ENCODE measurements at places on chromosomes 3 and 15. TPM values are rescaled to one million over a fixed set of nuclear protein-coding genes. Genes with fewer than 3 reads are reported as not detected.

- no peaks in the 10 kb centered on the region for H3K4me1 ChIP-seq
- no peaks in the 10 kb centered on the region for H3K36me3 ChIP-seq
- H3K27ac ChIP-seq, result no peak overlapping the region
- no peaks in the 10 kb centered on the region for H3K27me3 ChIP-seq
- no peak overlapping the region for H3K4me3 ChIP-seq
Measured at GRCh38 chr3:189724356-189724755, 93.2 kb downstream of the TP63 start.

DNA sequence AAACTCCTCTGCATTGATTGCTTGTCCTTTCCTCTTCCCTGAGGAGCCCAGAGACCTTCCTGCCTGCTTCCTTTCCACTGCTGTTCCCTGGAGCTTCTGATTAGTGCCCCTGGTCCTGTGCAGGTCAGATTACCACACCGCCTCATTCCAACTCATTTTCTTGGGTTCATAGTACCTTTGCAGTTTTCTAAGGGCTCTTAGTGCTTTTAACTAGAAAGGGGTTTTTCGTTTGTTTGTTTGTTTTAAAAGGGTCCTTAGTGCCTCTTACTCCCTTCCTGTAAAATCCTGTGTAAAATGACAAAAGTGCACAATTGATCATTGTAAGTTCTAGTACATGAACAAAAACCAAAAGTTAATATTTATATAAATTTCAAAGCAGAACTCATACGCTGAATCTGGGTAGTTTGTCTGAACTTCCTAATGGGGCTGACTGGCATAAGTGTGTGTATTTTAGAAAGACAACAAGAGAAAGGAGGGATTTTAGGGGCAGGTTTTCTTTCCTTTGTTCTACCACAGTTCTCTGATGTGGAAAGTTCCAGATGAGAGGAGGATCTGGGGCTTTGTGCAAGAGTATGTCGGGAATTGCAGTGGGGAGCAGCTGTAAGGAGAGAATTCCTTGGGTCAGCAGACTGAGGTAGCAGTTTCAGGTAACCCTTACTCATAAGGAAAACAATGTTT lies 30.6 kb downstream of the SNRK start:
- no peaks in the 10 kb centered on the region for H3K36me3 ChIP-seq
- H3K4me1 ChIP-seq, result no peaks in the 10 kb centered on the region
- no peaks in the 10 kb centered on the region for H3K27me3 ChIP-seq
- H3K27ac ChIP-seq, result no peak overlapping the region
- no peak overlapping the region for H3K4me3 ChIP-seq

DNA sequence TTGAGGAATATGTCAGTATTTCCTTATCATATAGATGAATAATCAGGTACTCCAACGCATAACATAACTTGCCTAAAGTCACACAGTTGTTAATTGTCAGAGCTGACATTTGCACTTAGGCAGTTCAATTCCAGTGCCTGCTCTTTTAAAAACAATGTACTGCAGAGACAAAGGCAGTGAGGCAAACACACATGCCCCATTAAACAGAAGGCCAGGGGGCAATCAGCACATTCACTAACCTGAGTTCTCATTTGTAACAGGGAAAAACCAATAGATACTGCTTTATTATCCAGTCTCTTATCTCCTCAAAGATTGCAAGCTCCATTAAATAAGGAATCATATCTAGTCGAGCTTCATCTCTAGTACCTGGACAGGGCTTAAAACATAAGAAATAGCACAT lies 1017.4 kb downstream of the SQOR start:
- no peaks in the 10 kb centered on the region for H3K36me3 ChIP-seq
- no peak for DNase-seq
- H3K4me1 ChIP-seq, result no peaks in the 10 kb centered on the region

DNA sequence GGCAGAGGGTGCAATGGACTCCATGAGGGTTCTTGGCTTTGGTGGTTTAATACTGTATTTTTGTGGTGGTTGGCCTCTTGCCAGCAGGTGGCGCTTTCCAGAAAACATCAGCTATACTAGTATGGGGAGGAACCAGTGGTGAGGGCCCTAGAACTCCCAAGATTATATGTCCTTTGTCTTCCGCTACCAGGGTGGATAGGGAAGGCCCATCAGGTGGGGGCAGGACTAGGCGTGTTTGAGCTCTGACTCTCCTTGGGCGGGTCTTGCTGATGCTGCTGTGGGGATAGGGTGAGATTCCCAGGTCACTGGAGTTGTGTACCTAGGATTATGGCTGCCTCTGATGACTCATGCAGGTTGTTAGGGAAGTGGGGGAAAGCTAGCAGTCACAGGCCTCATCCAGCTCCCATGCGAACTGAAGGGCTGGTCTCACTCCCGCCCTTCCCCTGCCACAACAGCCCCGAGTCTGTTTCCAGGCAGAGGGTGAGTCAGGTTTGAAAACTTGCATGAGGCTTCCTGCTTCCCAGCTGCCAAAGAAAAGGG lies 357.7 kb downstream of the OTOL1 start:
- H3K4me3 ChIP-seq, result no peak overlapping the region
- H3K4me1 ChIP-seq, result no peaks in the 10 kb centered on the region
- H3K36me3 ChIP-seq, result no peaks in the 10 kb centered on the region
- no peak overlapping the region for H3K27ac ChIP-seq

DNA sequence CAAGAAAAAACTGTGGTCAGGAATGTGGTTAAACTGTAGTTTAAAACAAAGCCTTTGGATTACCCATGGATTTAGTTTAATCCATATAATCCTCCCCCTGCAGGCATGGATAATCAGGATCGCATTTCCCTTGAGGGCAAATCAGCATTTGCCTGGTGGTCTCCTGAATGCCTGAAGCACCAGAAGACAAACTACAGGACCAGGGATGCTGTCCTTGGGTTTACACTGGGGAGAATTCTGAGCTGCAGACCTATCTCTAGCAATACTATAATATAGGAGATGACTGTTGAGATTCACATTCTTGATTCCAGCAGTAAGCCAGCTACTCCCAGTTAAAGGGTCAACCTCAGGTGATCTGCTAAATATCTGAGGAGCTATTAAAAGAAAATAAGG lies 10.6 kb downstream of the PIK3CB start:
- H3K4me3 ChIP-seq, result no peak overlapping the region
- peak overlapping the region; percentile 93 for H3K27ac ChIP-seq
- H3K36me3 ChIP-seq, result no peaks in the 10 kb centered on the region

DNA sequence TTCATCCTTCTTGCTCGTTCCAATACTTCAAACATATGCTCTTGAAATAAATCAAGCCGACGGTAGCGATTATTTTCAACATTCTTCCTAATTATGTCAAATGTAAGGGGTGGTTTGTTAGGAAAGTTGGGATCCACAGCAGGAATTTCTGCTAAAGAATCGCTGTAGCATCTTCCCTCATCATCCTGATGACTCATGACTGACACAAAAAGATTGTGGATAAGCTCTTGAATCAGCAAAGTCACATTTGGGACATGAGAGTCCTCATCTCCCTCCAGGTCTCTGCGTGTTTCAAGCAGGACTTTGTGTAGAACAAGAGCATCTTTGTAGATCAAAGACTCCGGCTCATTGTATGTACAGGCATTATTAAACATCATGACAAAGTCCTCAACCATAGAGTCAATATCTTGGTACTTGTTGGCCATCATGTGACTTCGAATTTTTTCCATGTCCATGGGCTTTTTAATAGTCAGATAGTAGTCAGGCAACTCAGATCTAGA lies 73.0 kb downstream of the UQCC5 start:
- no peak for DNase-seq
- H3K27me3 ChIP-seq, result no peaks in the 10 kb centered on the region
- H3K4me3 ChIP-seq, result no peak overlapping the region
- no peak overlapping the region for H3K27ac ChIP-seq
- H3K4me1 ChIP-seq, result peaks cover 22% of the 10 kb centered on the region

- no peak for DNase-seq
- no peak overlapping the region for H3K27ac ChIP-seq
- H3K36me3 ChIP-seq, result no peaks in the 10 kb centered on the region
- no peaks in the 10 kb centered on the region for H3K27me3 ChIP-seq
- H3K4me3 ChIP-seq, result no peak overlapping the region
Measured at GRCh38 chr3:139448104-139448503, 28.2 kb downstream of the RBP2 start.

DNA sequence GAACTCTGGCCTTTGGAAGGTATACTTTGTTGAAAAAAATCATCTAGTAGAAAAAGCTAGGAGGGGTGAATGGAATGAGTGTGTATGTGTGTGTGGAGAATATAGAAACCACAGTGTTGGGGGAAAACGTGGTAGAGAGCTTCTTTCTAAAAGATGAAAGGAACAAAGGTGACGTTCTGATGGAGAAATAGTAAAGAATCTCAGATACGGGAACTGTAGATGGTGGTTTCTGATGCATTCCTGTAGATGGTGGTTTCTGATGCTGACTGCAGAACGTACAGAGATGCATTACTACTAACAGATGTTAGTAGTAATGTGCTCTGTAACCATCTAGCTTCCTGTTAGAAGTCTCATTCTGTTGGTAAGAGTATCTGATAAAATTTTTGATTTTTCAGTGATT lies 60.2 kb downstream of the VPS8 start:
- H3K27ac ChIP-seq, result no peak overlapping the region
- H3K36me3 ChIP-seq, result peaks cover 9% of the 10 kb centered on the region
- H3K4me1 ChIP-seq, result no peaks in the 10 kb centered on the region
- no peak overlapping the region for H3K4me3 ChIP-seq
- H3K27me3 ChIP-seq, result no peaks in the 10 kb centered on the region
- no peak for DNase-seq

DNA sequence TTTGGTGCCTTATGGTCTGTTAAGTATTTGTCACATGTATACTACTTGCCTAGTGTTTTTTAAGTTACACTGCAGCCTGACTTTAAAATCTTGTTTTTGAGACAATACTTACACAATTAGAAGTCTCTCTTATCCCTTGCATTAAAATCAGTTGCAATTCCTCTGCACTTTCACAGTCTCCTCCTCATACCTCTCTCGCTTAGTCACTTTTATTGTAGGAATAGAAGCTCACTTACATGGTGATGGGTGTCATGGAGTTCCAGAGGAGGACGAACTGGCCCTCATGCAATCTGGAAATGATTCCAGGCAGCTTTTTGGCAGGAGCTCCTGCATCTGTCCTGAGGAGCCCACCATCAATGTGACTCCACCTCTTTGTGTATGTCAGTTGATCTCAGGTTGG lies 238.4 kb upstream of the TBC1D5 start:
- H3K27me3 ChIP-seq, result no peaks in the 10 kb centered on the region
- no peaks in the 10 kb centered on the region for H3K4me1 ChIP-seq
- no peak overlapping the region for H3K4me3 ChIP-seq
- DNase-seq, result no peak
- H3K36me3 ChIP-seq, result no peaks in the 10 kb centered on the region
- no peak overlapping the region for H3K27ac ChIP-seq

- H3K36me3 ChIP-seq, result no peaks in the 10 kb centered on the region
- no peak overlapping the region for H3K27ac ChIP-seq
- DNase-seq, result no peak
- H3K4me3 ChIP-seq, result no peak overlapping the region
- no peaks in the 10 kb centered on the region for H3K4me1 ChIP-seq
Measured at GRCh38 chr15:69685512-69686452, 233.2 kb downstream of the RPLP1 start.

- H3K4me1 ChIP-seq, result peaks cover 5% of the 10 kb centered on the region
- H3K4me3 ChIP-seq, result no peak overlapping the region
- no peak overlapping the region for H3K27ac ChIP-seq
- no peaks in the 10 kb centered on the region for H3K27me3 ChIP-seq
Measured at GRCh38 chr3:120070263-120070981, 23.8 kb downstream of the GSK3B start.

- H3K27me3 ChIP-seq, result no peaks in the 10 kb centered on the region
- H3K4me3 ChIP-seq, result no peak overlapping the region
- no peak for DNase-seq
- H3K36me3 ChIP-seq, result no peaks in the 10 kb centered on the region
- no peaks in the 10 kb centered on the region for H3K4me1 ChIP-seq
- H3K27ac ChIP-seq, result no peak overlapping the region
Measured at GRCh38 chr3:187900993-187901755, 155.9 kb upstream of the BCL6 start.

- H3K27me3 ChIP-seq, result 0 out of 2 replicates have a peak, but pooled peaks cover 2% of the 10 kb centered on the region
- no peaks in the 10 kb centered on the region for H3K4me1 ChIP-seq
- no peaks in the 10 kb centered on the region for H3K36me3 ChIP-seq
- no peak overlapping the region for H3K4me3 ChIP-seq
- H3K27ac ChIP-seq, result no peak overlapping the region
- DNase-seq, result no peak
Measured at GRCh38 chr3:23096041-23096440, 107.1 kb upstream of the UBE2E2 start.

DNA sequence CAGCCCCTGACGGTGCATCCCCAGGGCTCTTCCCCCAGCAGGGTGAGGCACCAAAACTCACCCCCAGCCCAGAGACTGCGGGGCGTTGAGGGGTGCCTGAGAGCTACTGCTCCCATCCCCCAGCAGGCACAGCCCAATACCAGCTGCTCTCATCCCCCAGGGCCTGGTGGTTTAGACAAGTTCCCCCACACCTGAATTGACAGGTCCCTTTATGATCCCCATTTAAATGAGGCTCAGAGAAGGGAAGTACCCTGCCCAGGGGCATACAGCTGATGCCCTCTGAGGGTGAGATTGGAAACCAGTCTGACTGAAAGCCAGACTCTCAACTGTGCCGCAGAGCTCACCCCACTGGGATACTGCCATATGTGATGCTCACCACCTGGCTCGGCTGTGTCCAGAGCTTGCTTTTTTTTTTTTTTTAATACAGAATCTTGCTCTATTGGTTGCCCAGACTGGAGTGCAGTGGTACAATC lies 20.1 kb downstream of the DUSP7 start:
- no peaks in the 10 kb centered on the region for H3K4me1 ChIP-seq
- H3K27me3 ChIP-seq, result no peaks in the 10 kb centered on the region
- DNase-seq, result no peak
- no peak overlapping the region for H3K4me3 ChIP-seq
- no peak overlapping the region for H3K27ac ChIP-seq
- no peaks in the 10 kb centered on the region for H3K36me3 ChIP-seq

CACNA2D2 gene
- 0.59 TPM for total RNA-seq

MYO5C gene
- total RNA-seq, result 28.2 TPM

MCTP2 gene
- 0.15 TPM for total RNA-seq

WDR93 gene
- 0.18 TPM for total RNA-seq

ANKRD63 gene
- 0.72 TPM for total RNA-seq

LMAN1L gene
- total RNA-seq, result not detected

DPPA2 gene
- not detected for total RNA-seq
